ENCODE measurements at places on chromosomes 12 and 14.

DNA sequence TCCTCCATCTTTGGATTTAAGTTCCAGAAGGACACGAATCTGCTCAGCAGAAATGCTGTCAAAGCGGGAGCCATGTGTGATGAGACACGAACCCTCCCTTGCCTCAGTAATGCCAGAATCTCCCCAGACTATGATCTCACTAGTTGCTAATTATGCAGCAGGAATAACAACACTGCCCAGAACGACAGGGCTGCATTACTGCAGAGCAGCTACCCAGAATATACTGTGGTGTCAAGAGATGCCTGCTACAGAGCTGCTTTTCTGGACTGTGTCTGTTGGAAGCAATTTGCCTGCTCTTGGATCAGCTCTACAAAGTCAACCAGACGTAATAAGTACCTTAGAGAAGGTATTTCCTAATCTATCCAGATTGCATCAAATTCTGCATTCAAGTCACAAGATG is 5.5 kb downstream of the CSRNP2 start:
- DNase-seq, result peak; percentile 43

DNA sequence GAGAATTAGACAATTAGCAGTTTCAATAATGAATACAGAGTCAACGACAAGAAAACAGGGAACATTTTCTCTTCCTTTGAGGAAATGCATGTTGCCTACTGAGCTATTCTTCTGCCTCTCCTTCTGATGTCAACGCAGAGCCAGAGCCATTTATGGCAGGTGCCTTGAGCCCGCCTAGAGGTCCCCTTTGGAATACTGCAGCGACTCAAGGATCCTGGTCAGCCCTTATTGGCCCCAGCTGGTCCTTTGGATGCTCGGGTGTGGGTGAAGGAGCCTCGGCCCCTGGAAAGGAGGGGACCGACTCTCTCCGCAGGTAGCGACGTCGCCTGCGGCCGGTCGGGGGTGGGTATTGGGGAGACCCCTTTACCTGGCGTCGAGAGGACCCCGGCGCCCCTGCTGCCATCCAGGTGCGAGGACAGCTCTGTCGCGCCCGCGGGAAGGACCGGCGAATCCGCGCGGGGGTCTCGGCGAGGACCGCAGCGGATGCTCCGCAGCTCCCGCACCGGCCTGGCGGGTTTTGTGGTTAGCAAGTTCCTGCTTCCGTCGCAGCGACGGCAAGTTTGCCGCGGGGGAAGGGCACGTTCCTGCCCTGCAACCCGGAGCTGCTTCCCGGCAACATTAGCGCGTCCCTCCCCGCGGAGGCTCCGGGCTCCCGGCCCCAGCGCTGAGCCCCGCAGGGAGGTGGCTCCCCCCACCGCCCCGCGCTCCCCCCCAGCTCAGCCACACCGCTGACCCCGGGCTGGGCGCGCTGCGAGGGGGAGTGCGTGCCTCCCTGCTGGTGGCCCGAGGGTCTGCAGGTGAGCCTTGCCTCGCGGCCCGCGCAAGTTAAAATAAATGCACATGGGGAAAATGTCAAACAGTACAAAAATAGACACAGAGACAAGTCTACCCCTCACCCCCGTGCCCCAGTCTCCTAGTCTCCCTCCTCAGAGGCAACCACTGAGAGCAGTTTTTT is at the start of gene MANSC1:
Gene MANSC1, minus strand, starts transcription at position 532 of the 955 bp plus-strand sequence. CDS start 6,928 bp downstream, outside the sequence.
- peak; percentile 81 for DNase-seq

DNA sequence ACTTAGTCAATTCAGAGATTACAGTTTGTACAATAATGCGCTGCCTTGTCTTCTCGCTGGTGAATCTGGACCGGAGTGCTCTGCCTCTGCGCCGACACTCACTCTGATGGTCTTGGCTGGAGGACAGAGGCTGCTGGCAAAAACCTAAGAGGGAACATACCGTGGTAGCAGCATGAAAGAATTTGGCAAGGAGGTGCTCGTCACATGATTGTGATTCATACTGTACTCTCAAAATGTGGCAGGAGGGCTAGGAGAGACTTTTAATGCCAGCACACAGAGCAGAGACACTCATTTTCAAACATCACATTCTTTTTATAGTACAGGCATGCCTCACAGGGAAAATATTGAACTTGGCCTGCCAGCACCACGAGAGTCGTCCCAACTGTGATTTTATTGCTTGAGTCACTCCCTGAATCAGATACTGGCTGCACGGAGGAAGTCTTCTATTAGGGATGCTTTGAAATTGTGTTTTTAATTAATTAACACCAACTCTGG is 67.8 kb downstream of the HMGA2 start:
- peak; percentile 91 for DNase-seq

GRCh38 chr12:112590281-112590680 is 171.5 kb downstream of the PTPN11 start:
- DNase-seq, result no peak

GRCh38 chr14:57435923-57436322 is 45.5 kb downstream of the NAA30 start:
- no peak for DNase-seq

DNA sequence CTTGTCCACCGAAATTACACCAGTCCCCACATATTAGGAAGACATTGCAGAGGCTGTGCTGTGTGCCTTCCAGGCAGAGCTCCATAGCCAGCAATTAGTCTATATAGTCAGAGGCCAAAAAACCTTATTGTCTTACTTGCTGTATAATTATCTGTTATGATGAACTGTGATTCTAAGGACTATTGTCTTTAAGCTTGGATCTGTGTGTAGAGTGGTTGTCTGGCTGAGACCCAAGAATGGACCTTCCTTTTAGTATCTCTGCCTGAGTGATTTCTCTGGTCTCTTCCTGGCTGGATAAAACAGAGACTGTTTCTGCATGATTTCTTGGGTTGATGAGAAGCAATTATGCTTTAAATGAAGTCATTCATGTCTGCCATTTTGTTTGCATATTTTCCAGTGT is 465.3 kb downstream of the PRKD1 start:
- no peak for DNase-seq

- no peak for DNase-seq
Observed at GRCh38 chr12:47709237-47709636, 3.4 kb upstream of the RPAP3 start.

GRCh38 chr12:64181430-64182291 is 40.4 kb downstream of the KICS2 start:
- peak; percentile 67 for DNase-seq

GRCh38 chr12:122205053-122205925 is 1.8 kb downstream of the B3GNT4 start:
- peak; percentile 50 for DNase-seq

GRCh38 chr12:86572455-86572854 is 316.3 kb upstream of the MGAT4C start:
- DNase-seq, result no peak

DNA sequence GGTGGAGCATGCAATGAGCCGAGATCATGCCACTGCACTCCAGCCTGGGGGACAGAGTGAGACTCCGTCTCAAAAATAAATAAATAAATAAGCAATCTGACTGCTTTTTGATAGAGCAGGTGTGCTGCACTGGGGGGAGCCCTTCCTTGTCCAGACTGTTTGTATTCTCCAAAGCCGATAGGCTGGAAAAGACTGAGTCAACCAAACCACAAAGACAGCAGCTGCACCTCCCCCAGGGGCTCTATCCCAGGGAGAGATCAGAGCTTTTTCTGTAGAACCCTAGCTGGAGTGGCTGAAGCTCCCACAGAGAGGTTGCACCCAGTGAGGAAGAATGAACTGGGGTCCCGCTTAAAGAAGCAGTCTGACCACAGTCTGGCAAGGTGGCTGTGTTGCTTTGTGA is 45.8 kb upstream of the LALBA start:
- no peak for DNase-seq

- DNase-seq, result no peak
Observed at GRCh38 chr12:1863823-1864222, 43.5 kb downstream of the LRTM2 start.

GRCh38 chr12:130391186-130391585 is 53.5 kb downstream of the PIWIL1 start:
- no peak for DNase-seq

GRCh38 chr12:105667973-105668743 is 337.7 kb downstream of the C12orf75 start:
- no peak for DNase-seq

DNA sequence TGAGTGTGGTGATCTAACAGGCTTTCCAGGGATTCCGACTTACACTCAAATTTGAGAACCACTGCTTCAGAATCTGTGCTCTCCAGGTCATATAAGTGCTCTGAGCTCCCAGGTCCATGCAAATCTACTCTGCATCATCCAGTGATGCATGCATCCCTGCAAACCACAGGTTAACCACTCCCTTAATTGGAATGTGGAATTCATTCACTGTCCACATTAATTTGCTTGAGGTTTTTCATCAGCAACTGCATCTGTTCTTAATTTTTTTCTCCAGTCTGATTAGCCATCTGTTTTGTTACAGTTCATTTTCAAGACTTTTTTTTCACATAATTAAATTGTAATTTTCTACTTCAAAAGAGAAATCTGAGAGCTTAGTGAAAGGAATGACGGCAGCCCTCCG is 43.4 kb upstream of the RIN3 start:
- no peak for DNase-seq

DNA sequence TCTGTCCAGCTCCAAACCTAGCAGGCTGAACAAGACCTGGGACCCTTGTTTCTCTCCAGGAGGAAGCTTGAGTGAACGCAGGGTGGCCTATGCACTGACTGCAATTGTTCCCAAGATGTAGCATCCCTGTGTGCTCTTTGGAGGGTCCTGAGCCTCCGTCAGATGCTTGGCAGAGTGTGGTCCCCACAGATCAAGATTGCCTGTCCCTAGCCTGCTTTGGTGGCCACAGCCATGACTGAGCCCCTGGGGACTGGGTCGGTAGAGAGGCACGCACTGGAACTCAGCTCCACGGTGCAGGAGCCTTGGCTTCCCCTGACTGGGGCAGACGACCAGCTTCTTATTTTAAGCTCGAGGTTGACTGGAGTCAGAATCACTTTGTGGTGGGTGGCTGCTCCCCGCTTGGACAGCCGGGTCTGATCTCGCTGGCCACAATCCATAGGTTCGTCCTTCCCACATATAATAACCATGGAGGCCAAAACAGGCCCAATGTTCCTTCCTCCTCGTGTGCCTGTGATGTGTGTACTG is 97.8 kb downstream of the LGMN start:
- DNase-seq, result no peak

DNA sequence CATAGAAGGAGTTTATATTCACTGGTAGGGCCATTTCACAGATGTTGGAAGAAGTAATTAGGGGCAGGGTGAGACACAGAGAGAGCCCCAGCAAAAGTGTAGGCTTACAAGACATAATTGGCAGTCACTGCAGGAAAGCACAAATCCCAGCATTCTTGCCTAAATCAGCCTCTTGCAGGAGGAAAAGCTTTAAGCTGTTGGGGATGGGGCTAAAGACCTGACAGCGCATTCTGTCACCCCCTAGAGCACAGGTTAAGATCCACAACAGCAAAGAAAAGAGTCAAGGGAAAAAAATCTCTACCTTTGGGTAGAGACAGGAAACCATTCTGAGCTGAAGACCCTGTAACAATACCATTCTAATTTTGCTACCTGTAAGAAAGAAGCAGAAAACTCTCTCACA is 409.0 kb downstream of the DAD1 start:
- DNase-seq, result no peak

- no peak for DNase-seq
Observed at GRCh38 chr12:67893022-67893580, 96.1 kb upstream of the IFNG-AS1 start.

- DNase-seq, result no peak
Observed at GRCh38 chr12:108635201-108635996, 1.7 kb upstream of the SELPLG start.

DNA sequence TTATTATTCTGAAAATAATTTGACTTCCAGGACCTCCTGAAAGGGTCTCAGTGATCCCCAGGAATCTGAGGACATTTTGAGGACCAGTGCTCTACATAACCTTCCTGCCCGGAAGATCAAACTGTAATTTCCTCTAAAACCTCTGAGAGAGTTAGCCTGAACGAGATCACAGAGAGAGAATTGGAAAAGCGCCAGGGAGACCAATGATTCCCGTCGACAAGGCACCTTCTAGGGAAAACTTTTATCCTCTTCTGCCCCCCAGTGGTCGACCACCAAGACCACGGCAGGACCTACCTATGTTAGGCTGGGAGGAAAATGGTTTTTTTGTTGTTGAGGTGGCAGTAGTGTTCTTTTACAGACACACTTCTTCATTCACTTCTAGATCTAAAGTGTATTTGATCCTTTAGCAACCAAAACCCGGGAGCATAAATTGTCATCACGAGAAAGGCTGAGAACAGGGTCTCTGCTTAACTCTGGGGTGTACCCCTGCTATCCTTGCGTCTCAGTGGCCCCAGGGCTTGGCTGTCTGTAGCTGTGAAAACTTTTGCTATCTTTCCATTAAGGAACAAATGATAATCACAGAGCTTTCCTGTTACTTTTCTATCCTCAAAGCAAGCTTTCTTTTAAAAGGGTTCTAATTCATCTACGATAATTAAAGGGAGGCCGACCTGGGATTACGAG is 62.9 kb upstream of the NID2 start:
- DNase-seq, result peak; percentile 51

DNA sequence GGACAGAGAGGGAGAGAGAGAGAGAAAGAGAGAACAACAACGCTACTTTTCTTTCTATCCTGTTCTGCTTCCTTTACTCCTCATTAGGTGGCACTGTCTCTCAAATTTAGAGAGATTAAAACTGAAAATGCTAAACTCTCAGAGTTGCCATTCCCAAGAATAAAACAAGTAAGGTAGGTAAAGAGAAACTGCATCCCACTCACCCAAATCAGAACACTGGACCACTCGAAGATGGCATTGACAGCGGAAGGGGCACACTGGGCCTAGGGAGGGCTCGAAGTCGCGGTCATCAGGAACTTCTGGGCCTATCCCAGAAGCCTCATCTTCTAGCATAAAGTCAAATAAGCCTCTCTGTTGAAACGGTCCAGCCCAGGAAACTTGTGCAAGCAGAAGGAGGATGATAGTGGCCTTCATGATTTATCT is 4.5 kb downstream of the DCN start:
- DNase-seq, result peak; percentile 49

- DNase-seq, result peak; percentile 53
Observed at GRCh38 chr14:54675236-54676128, 108.6 kb downstream of the SAMD4A start.

- DNase-seq, result no peak
Observed at GRCh38 chr12:111699-112493, 45.3 kb downstream of the IQSEC3 start.

DNA sequence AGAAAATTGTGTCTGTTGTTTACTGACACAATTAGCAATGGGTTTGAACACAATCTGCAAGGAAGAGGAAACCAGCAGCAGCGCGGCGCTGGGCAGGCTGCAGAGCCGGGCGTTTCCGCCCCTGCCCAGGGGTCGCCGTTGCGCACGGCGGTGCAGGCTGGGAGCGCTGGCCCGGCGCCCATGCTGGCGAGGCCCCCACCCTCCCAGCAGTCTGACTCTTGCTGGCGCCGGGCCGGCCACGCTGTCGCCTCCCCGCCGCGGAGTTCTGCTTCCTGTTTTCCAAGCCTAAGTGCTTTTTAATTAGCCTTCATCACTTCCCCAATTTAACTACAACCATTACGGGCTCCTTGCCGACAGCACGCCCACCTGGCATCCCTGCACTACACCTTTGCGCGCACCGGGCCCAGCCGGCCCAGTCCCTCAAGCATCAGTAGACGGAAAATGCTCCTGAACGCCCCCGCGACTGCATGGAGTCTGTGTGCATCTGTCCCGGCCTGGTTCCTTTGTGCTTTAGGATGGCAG is 212.1 kb downstream of the GXYLT1 start:
- DNase-seq, result peak; percentile 28

- no peak for DNase-seq
Observed at GRCh38 chr12:67927324-67927723, 61.9 kb upstream of the IFNG-AS1 start.
